ENCODE measurements at places on chromosomes 1 and 21. TPM values are rescaled to one million over a fixed set of nuclear protein-coding genes. Genes with fewer than 3 reads are reported as not detected.

DNA sequence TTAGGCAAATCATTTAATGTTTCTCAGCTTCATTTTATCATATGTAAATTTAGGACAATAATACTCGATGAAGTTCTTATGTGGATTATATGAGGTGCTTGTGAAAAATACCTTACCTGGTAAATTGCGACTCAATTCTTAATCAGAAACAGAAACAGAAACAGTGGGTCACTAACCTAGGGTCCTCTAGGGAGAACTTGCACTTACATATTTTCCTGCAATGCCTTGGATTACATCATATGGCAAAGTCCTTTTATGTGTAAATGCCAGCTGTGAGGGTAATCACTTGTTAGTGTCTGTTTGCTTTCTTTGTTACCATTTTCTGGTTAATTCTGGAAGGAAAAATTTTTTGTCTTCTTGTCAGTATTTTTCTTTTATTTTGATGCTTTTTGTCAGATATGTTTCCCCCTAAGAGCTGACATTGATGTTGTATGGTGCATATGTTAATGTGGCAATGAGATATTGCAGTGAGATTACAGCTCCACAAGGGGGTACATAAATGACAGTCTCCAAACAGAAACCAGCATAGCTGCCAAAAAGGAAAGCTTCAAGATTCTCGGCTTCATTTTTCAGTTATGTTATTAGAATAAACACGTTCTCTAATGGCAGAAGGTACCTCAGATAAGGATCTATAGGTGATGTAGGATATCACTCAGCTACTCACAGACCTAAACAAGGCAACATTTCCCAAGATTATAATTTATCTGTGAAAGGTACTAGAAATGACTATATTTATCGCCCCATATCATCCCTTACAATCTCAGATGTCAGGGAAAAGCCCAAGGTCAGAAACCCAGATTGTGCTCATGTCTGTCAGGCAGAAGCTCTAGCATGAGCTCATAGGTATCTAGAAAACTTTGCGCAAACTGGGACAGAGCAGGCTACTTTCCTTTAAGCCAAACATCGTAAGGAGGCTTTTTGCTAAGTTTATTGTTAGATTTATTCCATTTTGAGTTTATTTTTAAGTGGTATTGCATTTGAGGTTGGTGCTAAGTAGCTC, 119.9 kb downstream of the FASLG start:
- peaks cover 16% of the 10 kb centered on the region for H3K4me1 ChIP-seq
- DNase-seq = no peak
- peaks cover 31% of the 10 kb centered on the region for H3K27me3 ChIP-seq
- H3K4me3 ChIP-seq = no peak overlapping the region
- no peak overlapping the region for H3K27ac ChIP-seq

DNA sequence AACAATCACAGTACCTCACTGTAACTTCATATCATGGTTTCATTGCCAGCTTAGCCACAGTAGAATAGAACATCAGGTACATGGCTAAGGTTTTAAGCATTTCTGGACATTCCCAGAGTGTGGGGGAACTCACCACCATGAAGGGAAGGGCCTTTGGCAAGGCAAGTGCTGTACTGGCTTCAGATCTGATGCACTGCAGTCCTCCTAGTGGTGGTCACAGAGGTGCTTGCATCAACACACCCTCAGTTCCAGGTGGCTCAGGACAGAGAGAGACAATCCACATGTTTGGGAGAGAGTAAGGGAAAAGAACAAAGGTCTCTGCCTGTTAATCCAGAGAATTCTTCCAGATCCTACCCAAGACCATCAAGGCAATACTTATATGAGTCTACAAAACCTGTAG, 528.4 kb upstream of the RGS18 start:
- no peaks in the 10 kb centered on the region for H3K36me3 ChIP-seq
- H3K4me3 ChIP-seq = no peak overlapping the region
- no peak overlapping the region for H3K27ac ChIP-seq
- H3K27me3 ChIP-seq = no peaks in the 10 kb centered on the region

- no peak for DNase-seq
- no peaks in the 10 kb centered on the region for H3K4me1 ChIP-seq
- H3K27ac ChIP-seq = no peak overlapping the region
- no peak overlapping the region for H3K4me3 ChIP-seq
- no peaks in the 10 kb centered on the region for H3K36me3 ChIP-seq
Measured at GRCh38 chr1:47618830-47619229, 181.0 kb downstream of the FOXD2 start.

DNA sequence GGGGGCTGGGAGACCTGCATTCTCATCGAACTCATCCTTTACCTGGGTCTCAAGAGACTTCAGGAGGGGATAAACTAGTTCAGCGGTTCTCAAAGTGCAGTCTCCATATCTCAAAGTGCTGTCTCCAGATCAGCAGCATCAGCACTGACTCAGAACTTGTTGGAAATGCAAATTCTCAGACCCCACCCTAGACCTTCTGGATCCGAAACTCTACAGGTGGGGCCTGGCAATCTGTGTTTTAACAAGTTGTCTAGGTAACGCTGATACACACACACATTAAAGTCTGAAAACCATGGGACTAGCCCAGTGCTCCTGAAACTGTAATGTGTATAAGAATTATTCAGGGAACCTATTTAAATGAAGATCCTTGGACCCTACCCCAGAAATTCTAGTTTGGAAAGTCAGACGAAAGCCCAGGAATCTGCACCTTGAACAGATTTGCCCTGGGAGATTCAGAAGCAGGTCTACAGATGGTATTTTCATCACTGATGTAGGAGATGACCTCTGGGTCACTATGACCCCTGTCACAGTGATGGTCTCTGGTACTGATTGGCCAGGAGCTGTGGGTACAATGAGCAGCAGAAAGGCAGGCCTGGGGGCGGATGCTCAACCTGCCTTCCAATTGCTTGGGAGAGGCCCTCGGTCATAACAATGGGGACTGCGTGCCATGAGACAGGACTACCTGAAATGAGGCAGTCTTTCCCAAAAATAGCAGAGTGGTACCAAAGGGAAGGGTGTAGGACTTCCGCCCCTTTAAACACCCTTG, 127.2 kb downstream of the FAM78B start:
- H3K36me3 ChIP-seq = no peaks in the 10 kb centered on the region
- no peak for DNase-seq
- H3K27ac ChIP-seq = no peak overlapping the region
- H3K27me3 ChIP-seq = peaks cover 6% of the 10 kb centered on the region

GRCh38 chr1:98881901-98882300, 122.8 kb downstream of the PLPPR5 start:
- no peak overlapping the region for H3K4me3 ChIP-seq
- H3K4me1 ChIP-seq = no peaks in the 10 kb centered on the region
- no peak overlapping the region for H3K27ac ChIP-seq
- no peaks in the 10 kb centered on the region for H3K36me3 ChIP-seq
- peaks cover 4% of the 10 kb centered on the region for H3K27me3 ChIP-seq
- no peak for DNase-seq

DNA sequence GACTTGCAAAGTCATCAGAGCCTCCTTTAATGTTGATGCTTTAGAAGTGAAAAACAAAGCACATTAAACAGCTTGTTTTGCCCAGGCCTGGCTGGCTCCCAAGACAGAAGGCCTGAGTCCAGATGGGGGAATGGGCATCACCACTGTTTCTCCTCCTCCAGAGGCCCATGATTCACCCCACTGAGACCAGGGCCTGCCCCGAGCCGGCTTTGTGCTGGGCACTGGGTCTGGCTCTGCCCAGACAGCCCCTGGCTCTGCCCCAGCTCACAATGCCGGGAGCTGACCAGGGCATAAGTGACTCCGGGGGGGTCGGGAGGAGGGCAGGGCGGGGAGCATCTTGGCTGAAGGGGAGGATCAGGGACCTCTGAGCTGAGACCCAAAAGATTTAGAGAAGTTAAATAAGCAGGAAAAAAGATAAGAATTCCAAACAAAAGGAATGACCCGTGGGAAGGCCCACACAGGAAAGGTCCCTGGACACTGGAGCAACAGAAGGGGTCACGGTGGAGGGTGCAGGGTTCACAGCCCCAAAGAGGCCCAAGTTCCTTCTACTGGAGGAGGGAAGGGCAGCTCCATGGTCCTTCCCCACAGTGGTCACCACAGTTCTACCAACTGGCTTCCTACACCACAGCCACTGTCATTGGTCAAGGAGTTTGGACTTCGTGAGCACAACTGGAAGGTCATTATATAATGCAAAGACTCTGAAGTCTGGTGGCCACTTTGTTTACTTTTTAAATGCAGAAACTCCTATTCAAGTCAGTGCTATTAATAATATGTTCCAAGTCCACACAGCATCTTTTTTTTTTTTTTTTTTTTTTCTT, 5.5 kb downstream of the C2CD2 start:
- peaks cover 14% of the 10 kb centered on the region for H3K27me3 ChIP-seq
- H3K4me1 ChIP-seq = no peaks in the 10 kb centered on the region
- no peak for DNase-seq
- H3K4me3 ChIP-seq = no peak overlapping the region

DNA sequence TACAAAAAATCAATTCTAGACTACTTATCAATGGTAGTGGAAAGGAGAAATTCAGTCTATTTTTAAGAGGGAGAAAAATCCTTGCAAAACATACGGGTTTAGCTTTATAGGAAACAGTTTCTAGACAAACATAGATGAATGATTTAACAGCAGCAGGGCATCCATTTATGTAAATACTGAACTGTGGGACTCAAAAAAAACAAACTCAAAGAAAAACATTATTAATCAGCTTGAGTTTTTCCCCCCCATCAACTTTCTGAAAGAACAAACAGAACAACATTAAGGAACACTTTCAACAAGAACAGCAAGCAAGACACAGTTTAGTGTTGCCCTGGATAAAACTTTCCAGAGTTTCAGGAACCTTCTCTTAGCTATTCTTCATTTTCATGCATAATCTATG, 147.3 kb upstream of the KCNK2 start:
- H3K4me3 ChIP-seq = no peak overlapping the region
- H3K36me3 ChIP-seq = no peaks in the 10 kb centered on the region
- no peak for DNase-seq

Gene CYP4A11
- not detected for total RNA-seq

Gene HAO2
- not detected for total RNA-seq

Gene CFAP410
- total RNA-seq = 13.8 TPM

Gene RGSL1
- total RNA-seq = not detected

Data from activated T-helper 2 cell treated with anti-CD3 and anti-CD28 coated beads, Interferon-gamma antibody, Interleukin-2, Interleukin-4, amounts not matched to agents 10 μg/mL and 5 μg/mL and 100 μg/mL, durations not matched to agents 14 hours and 24 hours and 36 hours (primary cell).